ENCODE measurements at places on chromosomes 5 and 9.
A peak's percentile ranks its signal among the peaks of the same experiment; 100 is the strongest.

- peak; percentile 70 for DNase-seq
Observed at GRCh38 chr5:166436872-166437271, 1854.6 kb upstream of the WWC1 start.

GRCh38 chr5:83401775-83402174 is 69.8 kb upstream of the VCAN start:
- no peak for DNase-seq

- no peak for DNase-seq
Observed at GRCh38 chr9:92119586-92119985, 4.4 kb upstream of the SPTLC1 start.

DNA sequence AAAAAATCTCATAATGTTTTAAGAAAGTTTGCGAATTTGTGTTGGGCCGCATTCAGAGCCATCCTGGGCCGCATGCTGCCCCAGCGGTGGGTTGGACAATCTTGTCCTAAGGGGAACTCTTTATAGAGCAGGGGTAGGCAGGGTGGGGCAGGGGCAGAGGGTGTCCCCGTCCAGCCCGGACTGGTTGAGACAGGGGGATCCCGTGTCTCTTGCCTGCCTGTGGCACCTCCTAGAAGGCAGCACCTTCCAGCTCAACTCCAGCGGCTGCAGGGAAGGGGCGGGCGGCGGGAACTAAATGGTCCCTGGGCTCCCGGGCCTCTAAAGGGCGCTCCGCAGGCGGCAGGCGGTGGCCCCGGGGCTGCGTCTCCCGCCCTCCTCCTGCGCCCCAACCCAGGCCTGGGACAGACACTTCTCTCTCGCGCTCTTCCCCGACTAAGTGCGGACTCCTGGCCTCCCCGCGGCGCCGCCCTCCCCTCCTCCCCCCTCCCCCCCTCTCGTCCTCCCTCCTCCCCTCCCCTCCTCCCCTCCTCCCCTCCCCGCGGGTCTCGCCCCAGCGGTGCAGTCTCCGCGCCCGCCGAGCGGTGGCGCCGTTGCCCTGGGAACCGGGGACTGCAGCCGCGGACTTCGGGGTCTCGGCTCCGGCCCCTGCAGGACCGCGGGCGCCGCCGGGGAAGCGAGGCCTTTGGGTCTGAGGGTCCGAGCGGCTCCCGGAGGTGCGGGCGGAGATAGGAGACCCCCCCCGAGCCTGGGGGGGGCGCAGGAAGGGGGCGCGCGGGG is 132.6 kb downstream of the MRPL36 start:
- no peak for DNase-seq

DNA sequence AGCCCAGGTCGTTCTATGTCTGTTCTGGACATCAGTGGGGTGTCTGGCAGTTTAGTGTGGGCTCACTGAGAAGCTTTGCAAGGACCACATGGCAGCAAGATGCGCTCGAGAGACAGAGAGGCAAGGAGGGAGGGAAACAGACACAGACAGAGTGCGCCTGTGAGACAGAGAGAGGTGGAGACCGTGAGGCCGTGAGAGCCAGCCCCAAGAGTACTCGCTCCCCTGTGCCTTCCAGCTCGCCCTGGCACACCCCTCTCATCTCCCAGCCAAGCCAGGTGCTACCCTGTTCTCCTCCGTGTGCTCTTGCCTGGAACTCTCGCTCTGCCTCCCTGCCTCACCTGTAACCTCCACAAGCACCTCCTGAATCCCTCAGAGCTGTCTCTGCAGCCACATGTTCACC is 106.8 kb downstream of the EHMT1 start:
- no peak for DNase-seq

DNA sequence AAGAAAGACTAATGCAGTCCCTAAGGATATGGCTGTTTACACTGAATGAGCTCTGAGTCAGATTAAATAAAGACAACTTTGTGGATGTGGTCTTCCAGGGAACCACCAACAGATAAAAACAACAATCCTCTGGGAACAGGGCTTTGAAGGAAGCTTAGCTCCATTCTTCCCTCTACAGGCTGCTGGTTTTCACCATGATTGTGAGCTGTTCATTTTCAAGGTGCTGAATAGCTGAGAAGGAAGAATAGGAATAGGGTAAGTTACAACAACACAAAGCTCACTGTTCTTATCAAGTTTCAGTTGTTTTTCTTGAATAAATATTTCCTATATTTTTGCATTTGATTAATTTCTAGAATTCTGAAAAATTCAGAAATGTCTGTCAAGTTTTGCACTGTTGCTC is 25.9 kb upstream of the PTAR1 start:
- peak; percentile 70 for DNase-seq

DNA sequence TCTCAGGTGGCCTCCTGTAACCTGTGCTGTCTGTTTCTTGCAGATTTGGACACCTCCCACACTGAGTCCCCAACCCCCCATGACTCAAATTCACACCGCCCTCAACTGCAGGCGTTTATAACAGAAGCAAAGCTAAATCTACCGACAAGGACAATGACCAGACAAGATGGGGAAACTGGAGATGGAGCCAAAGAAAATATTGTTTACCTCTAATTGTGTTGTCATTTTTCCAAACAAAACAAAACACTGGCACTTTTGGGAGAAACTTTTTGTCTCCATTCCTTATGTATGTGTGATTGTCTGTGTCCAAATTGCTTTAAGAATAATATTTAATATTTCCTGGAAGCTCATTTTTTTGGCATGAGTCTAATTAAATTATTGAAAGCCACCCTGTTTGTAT is 314.8 kb downstream of the ARHGEF28 start:
- peak; percentile 40 for DNase-seq

GRCh38 chr5:96776621-96777020 is 31.1 kb downstream of the ERAP1 start:
- no peak for DNase-seq

GRCh38 chr9:124231095-124231737 is 26.5 kb upstream of the NEK6 start:
- no peak for DNase-seq

DNA sequence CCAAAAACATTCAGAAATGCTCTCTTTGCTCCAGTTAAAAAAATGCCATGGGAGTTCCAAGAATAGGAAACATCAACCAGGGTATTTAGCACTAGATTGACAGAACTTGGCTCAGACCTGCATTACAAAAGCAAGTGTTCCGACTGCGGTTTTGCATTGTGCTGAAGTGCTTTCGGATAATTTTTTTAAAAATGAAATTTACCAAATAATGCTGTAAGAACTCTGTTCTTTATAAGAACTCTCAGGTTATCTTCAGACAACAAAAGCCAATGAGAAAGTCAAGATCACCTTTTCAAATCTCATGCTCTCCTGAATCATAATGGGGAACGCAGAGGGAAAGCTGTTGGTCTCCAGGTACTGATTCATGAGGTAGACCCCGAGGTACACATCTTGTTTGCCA is 483 bp upstream of the PLPP6 start:
- DNase-seq: no peak

GRCh38 chr5:4676934-4677333 is 463.2 kb upstream of the ADAMTS16 start:
- DNase-seq: peak; percentile 44

GRCh38 chr5:68818057-68818695 is 275.6 kb upstream of the SLC30A5 start:
- DNase-seq: peak; percentile 24

GRCh38 chr9:1031951-1032601 is 18.1 kb upstream of the DMRT2 start:
- DNase-seq: no peak

DNA sequence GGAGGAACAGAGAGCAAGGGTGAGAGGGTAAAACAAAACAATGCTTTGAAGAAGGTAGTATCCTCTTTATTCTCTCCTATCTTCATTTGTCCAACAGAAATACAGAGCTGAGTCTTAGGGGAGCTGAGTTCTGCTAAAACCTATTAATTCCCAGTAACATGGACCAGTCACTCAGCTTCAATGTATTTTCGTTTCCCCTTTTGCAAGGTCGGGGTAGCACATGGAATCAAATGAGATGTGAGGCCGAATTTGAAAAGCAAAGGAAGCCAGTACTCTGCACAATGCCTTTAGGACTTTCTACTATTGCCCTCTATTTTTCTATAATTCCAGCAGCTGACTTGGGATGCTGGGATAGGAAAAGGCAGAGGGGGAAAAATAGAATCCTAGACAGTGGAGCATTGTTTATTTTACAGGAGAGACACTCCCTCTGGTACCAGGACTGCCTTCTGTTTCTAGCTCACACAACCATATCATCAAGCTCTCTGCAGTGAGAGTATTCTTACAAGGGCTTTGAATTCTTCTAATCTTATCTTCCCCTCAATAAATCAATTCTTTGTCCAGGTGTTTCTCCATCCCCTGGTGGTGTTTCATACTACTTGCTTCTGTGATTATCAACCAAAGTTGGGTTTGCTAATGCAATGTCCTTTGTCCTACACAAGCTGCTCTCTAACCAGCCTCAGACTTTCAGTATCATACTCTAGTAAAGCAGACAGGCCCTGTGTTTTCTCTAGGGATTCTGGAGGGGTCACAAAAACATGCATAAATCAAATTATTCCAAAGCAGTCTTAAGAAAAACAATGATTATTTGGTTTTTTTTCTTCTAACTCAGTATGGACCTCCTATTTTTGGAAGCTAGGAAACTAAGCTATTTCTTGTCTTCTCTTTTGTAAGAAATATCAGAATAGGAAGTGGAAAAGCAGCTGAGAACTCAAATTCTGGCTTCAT is 341.5 kb downstream of the OSTF1 start:
- no peak for DNase-seq

DNA sequence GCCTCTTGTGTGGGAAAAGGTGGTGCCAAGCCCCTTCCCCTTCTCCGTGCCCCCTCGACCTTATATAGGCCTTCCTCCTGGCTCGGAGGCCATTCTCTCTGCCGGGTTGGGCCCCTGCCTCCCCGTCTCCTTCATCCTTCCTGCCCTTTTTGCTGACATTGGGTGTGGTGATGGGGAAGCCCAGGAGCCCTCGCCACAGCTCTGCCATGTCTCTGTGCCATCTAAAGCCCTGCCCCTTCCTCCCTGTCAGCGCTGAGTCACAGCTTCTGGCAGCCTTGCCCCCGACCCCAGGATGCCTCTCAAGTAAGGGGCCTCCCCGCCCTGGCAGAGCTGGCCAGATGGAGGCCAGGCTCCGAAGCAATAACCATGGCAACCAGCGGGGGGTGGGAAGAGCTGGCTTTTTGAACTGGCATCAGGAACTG is 30.4 kb downstream of the JADE2 start:
- peak; percentile 78 for DNase-seq

- no peak for DNase-seq
Observed at GRCh38 chr9:90129446-90129845, 513.2 kb downstream of the DIRAS2 start.

DNA sequence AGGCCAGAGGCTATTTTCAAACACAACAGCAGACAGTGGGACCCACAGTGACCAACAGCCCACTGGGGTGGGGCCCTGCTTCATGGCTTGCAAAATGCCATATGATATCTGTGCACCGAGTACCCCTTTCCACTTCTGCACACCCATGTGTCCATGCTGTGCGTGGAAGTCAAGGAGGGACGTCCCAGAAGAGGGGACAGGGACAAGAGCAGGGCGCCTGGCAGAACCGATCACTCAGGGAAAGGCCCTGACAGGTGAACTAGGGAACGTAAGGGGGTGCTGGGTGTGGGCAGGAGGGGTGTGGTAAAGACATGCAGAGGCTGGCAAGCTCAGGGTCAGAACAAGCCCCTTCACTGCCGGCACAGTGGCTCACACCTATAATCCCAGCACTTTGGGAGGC is 7.6 kb upstream of the TTLL11 start:
- DNase-seq: no peak

GRCh38 chr5:2566284-2566683 is 185.2 kb downstream of the IRX2 start:
- DNase-seq: no peak

- no peak for DNase-seq
Observed at GRCh38 chr9:98334796-98335195, 79.3 kb upstream of the TBC1D2 start.

- DNase-seq: no peak
Observed at GRCh38 chr9:11192993-11193392, 580.2 kb upstream of the PTPRD start.

DNA sequence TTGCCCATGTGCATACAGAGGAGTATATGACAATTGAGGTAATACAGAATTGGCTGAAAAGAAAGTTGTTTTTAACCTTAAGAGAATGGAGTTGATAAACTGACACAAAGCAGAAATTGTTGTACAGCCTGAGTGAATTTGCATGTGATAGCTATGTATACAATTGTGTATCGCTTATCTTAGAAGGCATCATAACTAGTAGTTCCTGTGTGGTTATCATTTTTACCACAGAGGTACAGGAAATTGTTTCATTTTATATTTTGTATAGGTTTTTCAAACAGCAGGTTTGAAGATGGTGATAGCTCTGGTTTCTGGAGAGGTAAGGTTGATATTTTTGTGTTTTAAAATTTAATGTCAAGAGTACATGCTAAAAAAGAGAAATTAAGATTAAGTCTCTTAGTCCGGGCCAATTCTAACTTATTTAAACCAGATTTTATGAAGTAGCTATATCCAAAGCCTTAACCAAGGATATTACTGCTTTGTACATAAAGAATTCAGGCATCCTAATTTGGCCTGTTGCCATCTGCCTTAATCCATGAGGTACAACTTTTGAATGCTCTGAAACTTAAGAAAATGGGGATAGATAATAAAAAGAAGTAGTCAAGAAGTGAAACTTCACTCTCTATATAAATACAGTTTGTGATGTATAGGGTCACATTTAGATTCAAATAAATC is 26.0 kb downstream of the DDX4 start:
- peak; percentile 2 for DNase-seq

- DNase-seq: no peak
Observed at GRCh38 chr5:148713735-148714508, 59.6 kb upstream of the HTR4 start.

DNA sequence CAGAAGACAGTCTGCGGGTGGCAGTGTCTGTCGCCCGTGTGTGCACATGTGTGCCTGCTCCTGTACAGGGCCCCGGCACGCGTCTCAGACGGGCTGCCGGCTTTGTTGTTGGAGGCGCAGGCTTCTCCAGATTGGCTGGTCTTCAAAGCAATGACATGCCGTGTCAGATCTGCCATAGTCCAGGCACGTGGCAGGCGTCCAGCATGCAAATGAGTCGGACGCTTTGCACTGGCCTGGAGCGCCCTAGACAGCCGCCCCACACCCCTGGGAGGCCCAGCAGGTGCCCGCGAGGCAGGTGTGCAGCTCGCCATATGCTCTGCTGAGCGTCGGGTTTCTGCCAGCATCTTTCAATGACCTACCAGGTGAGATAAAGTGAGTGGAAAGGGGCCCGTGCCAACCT is 71.5 kb downstream of the GADD45G start:
- DNase-seq: no peak

- no peak for DNase-seq
Observed at GRCh38 chr9:90460220-90460619, 182.4 kb downstream of the DIRAS2 start.

- no peak for DNase-seq
Observed at GRCh38 chr9:7287065-7287464, 512.5 kb downstream of the DMAC1 start.

DNA sequence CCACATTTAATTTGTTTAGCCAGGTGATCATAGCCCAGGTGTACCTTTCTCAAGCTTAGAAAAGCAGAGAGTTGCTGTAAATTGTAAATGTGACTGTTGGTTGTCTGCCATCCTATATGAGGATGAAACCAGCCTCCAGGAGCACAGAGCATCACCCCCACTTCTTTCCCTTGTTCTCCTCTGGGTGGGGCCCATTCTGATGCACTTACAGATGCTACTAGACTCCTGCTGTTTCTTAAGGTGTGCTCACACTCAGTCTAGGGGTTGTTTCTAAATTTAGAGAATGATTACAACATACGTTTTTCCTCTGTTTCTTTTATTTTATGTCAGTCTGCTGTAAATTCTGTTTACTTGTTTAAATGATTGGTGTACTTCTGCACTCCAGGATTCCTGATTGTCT is 10.5 kb downstream of the PTCD2 start:
- no peak for DNase-seq

GRCh38 chr5:14501353-14502293 is 80.0 kb upstream of the OTULINL start:
- no peak for DNase-seq
